ENCODE measurements at places on chromosomes 7 and 10. TPM values are rescaled to one million over a fixed set of nuclear protein-coding genes. Genes with fewer than 3 reads are reported as not detected.

MNX1 gene
- total RNA-seq, result not detected

CPVL gene
- 14.4 TPM for total RNA-seq

MMD2 gene
- total RNA-seq, result 0.11 TPM

GPR15LG gene
- total RNA-seq, result 16.6 TPM

CCDC172 gene
- not detected for total RNA-seq

TASOR2 gene
- 141 TPM for total RNA-seq

GRCh38 chr10:65219444-65219843, 1698.2 kb downstream of the REEP3 start:
- no peak for DNase-seq

DNA sequence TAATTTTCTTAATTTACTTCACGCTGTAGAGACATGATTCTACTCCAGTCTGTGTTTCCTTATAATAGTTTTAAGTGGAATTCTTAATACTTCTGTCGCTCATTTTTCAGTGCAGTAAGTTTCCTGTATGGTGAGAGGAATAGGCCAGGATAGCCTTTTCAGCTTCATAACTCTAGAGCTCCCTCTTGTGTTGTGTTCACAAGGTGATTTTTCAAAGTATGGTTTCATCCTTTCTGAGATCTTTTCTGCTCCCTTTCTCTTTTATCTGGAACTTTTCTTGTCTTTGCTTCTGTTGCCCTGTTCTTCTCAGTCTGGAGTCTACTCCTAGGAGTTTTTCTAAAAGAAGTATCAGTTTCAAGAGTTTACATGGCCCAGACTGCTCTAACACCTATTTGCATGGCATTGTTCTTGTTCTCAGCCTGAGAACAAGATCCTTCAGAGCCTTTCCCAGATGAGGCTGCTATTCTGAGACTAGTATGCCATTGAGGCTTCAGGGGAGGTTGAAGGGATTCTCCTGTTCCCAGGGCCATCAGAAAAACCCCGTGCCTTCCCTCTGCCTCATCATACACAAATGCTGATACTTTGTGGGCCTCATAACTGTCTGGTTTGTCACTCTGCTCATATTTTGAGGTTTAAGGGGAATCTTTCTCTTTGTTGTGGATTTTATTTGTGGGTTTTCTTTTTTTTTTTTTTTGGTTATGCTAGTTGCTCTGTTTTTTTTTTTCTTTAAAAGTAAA, 21.8 kb downstream of the NET1 start:
- no peak for DNase-seq

GRCh38 chr10:9043466-9043865, 989.0 kb downstream of the GATA3 start:
- DNase-seq, result peak; percentile 15

DNA sequence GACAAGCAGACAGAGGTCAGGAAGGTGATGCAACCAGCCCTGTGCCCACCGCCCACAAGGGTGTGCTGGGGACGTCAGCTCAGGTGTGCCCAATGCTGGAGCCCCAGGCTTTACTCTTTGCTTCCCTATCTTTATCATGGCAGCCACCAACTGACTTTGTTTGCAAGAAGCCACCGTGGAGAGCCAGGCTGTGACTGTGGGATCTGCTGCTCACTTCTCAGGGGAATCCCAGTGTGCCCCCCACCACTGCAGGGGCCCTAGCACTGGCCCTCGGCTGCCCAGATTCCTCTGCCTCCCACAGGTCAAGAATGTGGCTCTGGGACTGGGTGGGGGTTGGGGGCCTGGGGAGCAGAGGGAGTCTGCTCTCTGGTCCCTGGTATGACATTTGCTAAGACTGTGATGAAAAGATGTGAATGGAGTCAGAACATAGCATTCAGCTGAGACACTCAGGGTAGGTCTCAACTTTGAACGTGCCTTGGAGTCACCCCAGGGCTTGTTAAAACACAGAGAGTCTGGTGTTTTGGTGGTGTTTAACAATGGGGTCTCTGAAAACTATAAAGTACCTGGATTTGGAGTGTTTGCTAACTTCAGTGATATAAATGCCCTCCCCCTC, 47.3 kb downstream of the ARHGAP22 start:
- no peak for DNase-seq

DNA sequence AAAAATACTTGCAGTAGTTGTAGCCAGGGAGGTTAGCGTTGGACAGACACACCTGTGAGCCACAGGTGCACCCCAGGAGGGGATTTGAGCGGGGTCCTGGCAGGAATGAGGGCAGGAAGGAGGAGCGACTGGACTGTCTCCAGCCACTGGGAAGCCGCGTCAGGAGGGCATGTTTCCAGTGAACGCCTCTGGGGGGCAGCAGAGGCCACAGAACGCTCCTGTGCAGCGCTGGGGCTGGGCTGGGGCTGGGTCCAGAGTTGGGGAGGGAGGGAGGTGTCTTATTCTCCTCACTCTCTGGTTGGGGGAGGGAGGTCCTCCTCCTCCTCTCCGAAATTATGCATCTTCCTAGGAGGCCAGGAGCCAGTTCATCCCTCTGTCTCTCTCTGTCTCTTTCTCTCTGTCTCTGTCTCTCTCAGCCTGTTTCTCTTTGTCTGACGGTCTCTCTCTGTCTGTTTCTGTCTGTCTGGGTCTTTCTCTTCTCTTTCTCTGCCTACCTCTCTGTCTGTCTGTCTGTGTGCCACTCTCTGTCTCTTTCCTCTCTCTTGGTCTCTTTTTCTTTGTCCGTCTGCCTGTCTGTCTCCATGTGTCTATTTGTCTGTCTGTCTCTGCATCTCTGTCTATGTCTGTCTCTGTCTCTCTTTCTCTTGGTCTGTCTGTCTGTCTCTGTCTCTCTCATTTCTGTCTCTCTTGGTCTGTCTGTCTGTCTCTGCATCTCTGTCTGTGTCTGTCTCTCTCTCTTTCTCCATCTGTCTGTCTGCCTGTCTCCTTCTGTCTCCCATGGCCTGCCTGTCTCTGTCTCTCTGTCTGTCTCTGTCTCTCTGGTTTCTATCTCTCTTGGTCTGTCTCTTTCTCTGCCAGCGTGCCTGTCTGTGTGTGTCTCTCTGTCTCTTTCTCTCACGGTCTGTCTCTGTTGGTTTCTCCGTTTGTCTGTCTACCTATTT, 9.9 kb upstream of the PSMG3 start:
- DNase-seq, result no peak

GRCh38 chr7:11261470-11261869, 287.8 kb downstream of the PHF14 start:
- DNase-seq, result no peak

DNA sequence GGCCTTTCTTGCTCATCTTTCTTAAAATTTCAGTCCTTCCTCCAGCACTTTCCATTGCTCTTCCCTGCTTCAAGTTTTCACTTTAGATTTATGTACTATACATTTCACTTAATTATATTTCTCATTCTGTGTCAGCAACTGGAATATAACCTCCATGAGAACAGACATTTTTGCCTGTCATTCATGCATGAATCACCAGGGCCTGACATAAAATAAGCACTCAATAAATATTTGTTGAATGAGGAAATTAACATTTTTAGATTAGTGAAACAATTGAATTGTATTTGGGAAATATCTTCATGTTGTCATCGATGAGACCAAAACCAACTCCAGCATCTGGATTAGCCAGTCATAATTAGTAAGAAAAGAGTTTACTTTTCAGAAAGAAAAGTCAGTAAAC, 6.1 kb downstream of the SAMD9L start:
- no peak for DNase-seq

DNA sequence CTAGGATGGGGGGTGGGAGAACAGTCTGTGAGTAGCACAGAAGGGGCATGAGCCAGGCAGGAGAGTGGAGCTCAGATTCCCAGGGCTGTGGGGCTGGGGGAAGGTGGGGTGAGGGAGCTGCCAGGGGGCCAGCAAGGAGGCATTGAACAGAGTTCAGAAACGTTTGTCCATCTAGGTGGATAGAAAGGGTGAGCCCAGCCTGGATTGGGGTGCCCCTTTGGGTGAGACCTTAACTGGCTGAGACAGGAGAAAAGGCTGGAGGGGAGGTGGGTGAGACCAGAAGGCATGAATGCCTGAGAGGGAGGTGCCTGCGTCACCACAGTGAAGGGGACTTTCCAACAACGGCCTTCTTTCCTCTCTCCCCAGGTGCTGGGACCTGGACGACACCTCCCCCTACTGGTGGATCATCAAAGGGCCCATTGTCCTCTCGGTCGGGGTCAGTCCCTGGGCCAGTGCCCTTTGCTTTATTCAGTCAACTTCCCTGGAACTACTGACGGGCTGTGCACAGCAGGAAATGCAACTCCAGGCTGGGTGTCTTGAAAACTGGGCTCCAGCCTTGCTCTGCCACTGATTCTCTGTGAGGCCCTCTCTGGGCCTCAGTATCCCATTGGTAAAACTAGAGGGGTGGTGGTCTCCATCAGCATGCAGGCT, 11.0 kb downstream of the GHRHR start:
- no peak for DNase-seq

DNA sequence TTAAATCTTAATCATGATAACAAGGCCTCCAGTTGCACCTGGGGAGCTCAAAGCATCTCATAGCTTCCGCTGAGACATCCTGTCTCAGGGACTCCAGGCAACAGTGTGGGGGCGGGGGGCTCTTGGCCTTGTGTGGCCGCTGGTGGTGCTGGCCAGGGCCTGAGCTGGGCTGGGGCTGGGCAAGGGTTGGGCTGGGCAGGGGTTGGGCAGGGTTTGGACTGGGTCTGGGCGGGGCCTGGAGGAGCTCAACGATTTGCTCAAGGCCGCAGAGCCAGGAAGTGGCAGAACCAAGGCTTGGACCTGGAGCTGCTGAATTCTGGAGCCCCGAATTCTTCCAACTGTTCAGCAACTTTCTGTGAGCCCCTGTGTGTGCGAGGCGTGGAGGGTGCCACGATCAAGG, 37.9 kb upstream of the PSMG3 start:
- no peak for DNase-seq

DNA sequence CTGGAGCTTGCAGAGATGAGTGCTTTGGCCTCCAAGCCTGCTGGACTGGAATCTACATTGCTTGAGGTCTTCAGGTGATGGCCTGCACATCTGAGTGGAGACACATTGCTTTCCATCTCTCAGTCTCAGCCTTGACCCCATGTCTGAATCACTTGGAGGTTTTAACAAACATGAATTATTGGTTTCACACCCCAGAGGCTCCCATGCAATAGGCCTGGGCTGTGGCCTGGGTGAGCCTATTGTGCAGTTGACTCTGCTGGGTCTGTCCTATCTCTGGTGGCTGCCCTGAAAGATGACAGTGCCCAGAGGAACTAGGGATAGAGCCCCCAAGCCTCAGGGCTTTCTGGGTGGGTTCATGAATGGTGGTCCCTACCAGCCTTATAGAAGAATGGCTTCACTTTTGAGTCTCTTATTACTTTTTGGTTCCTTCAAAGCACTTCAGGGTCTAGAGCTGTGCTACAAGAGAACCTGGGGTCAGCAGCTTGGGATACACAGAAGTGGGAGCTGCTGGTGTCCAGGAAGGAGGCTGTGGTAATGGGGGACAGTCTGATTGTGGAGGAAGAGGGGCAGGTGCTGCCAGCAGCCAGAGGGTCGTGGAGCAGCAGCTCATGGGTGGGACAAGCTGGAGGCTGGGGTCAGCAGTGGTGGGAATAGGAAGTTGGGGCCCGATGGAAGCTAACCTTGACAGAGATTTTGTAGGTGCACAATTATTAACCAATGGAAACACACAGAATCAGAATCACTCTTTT, 5.5 kb downstream of the RAMP3 start:
- no peak for DNase-seq

DNA sequence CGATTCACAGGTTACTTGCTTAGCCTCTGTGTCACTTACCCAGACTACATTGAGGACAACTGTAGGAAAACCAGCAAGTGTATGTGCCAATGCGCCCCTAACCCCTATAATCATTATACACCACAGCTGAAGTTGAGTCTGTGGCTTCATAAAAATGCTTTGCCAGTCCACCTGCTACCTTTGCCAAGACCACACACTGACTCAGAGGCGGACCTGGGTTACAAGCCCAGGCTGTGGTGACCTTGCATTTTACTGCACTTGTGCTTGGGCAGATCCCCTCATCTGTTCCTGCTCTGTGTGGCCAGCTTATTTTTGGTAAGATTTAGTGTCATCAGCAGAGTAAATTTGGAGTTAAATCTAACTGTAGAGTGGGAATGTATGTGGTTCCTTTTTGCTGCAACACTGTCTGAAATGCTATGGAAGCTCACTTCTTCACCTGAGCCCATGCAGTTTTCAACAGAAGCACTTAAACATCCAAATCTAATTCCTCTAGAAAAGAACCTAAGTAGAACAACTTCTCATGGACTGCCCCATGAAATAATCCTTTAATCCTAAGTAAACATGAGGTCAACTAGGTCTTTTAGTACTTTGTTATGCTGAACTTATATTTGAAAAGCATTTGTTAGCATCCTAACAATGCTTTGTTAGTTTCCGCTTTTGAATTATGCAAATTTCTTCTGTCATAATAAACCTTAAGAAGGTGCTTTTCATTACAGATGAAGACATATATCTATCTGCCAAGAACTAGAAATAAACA, 96.2 kb upstream of the AMPH start:
- DNase-seq, result no peak

- DNase-seq, result no peak
These were observed 90.5 kb upstream of the WAC start for GRCh38 chr10:28442403-28442802.

DNA sequence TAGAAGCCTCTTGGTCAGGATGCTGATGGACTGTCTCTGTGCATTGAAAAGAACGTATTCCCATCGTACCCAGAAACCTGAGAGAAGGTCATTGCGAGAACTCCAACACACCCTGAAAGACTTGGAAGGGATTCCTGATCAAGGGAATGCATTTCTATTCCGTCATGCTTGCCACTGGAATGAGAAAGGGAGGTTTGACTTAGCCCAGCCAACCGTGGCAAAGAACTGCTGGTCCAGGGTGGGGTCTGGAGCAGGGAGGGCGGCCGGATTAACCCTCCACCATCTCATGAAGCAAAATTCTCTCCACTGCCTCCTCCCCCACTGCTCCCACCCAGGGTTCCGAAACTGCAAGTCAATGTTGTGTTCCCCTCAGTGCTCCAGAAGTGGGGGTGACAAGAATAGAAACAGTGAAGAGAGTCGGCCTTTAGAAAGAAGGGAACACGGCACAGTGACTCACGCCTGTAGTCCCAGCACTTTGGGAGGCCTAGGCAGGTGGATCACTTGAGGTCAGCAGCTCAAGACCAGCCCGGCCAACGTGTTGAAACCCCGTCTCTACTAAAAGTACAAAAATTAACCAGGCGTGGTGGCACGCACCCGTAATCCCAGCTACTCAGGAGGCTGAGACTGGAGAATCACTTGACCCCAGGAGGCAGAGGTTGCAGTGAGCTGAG, 137.5 kb upstream of the MGMT start:
- no peak for DNase-seq

DNA sequence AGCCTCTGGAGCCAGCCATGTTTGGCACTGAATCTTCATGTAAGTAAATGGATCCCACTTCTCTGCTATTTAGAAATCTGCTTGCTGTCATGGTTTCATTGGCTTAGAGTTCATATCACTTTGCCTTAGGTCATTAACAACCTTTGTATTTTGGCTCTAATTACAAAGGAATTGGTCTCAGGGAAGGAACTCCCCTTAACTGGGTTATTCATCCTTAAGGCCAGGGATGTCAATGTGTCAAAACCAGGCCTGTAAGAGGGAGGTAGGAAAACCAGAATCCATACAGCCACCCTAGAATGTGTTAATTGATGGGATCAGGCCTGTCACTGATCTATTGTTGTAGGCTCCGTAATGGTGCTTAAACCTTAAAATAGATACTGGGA, 67.3 kb downstream of the ST7 start:
- DNase-seq, result no peak

GRCh38 chr7:154440058-154440457, 387.9 kb downstream of the DPP6 start:
- DNase-seq, result no peak

- DNase-seq, result no peak
These were observed 35.5 kb downstream of the RSBN1L start for GRCh38 chr7:77731716-77732115.

Measured in urinary bladder (tissue), 4 donors.